ENCODE measurements at places on chromosomes 4 and X.
A peak's percentile ranks its signal among the peaks of the same experiment; 100 is the strongest.

GRCh38 chrX:16187024-16187760 is 19.9 kb downstream of the MAGEB17 start:
- no peak for DNase-seq

- DNase-seq: peak; percentile 68
Observed at GRCh38 chrX:153643431-153644351, 3.3 kb upstream of the DUSP9 start.

- DNase-seq: no peak
Observed at GRCh38 chr4:30068234-30068633, 651.9 kb upstream of the PCDH7 start.

DNA sequence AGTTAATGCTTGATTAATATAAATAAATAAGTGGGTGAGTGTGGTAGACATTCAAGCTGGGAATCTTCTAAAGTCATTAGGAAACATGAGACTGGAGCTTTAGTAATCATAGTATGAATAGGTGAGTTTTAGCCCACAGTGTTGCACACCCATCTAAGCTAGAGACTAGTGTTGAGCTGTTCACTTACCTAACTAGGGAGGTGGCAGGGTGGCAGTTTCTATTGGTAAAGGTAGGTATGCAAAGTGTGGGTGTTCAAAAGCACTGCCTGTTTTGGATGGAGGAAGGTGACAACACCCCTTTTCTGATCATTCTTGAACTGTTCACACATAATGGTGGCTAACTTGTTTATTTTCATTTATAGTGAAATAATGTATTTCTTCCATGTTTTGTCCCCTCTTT is 41.3 kb downstream of the PLS3 start:
- no peak for DNase-seq

DNA sequence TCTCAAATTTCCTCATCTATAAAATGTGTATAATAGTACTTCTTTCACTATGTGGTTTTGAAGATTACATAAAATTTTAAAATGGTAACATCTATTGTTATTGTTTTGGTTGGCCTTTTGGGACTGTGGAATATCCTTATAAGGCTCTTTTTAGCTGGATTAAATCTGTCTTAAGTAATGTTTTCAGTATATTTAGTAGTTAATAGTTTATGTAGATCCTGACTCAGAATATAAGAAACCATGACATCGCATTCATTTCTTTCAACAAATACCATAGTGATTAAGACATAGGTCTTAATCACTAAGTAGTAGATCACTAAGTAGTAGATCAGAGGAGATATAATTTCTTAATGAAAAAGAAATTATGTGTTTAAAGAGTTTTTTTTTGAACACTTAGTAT is 48.5 kb downstream of the MRPL1 start:
- no peak for DNase-seq

- DNase-seq: no peak
Observed at GRCh38 chrX:63920875-63921274, 135.9 kb upstream of the ARHGEF9 start.

GRCh38 chr4:52376132-52376704 is 282.9 kb downstream of the USP46 start:
- DNase-seq: no peak

- DNase-seq: no peak
Observed at GRCh38 chr4:171947400-171947799, 134.2 kb downstream of the GALNTL6 start.

- DNase-seq: no peak
Observed at GRCh38 chrX:51461053-51462044, 35.0 kb downstream of the NUDT11 start.

- DNase-seq: no peak
Observed at GRCh38 chrX:16511796-16512776, 137.9 kb upstream of the S100G start.

- no peak for DNase-seq
Observed at GRCh38 chr4:54695337-54695736, 37.6 kb downstream of the KIT start.

DNA sequence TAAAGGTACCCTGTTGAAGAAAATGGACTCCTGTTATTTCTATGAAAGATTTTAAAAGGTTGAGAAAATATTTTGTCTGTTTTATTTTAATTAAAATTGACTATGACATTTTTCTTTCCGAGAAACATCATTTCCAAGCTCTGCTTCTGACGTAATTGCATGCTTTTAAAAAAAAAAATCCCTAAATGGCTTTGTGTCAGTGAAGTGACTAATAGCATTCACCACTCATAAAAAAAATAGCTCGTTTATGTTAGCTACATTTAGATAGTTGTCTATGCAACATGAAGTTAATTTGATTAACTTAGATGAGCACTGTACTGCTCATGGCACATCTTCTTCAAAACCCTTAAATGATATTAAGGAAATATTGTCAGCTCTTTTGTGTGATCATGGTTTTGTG is 105.1 kb upstream of the KLHL13 start:
- DNase-seq: no peak

- DNase-seq: no peak
Observed at GRCh38 chr4:169150806-169151205, 120.0 kb downstream of the SH3RF1 start.

GRCh38 chrX:41655631-41656030 is 33.1 kb upstream of the GPR34 start:
- no peak for DNase-seq

DNA sequence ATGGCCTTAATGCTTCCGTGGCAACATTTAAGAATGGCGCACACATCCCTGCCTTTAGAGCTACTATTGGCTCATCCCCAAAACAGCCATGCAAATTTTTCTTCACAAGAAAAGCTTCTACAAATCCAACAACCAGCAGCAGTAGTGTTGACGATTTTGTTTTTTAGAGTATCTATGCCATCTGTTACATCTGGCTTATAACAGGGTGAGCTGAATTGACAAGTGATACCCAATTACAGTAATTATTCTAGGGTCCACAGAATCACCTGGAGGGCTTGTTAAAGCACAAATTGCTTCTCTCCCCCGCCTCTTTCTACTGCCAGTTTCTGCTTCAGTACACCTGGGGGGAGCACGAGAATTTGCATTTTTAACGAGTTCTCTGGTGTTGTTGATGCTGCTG is 34.1 kb downstream of the DCHS2 start:
- DNase-seq: no peak

- DNase-seq: no peak
Observed at GRCh38 chr4:25813448-25814106, 49.2 kb downstream of the SEL1L3 start.

DNA sequence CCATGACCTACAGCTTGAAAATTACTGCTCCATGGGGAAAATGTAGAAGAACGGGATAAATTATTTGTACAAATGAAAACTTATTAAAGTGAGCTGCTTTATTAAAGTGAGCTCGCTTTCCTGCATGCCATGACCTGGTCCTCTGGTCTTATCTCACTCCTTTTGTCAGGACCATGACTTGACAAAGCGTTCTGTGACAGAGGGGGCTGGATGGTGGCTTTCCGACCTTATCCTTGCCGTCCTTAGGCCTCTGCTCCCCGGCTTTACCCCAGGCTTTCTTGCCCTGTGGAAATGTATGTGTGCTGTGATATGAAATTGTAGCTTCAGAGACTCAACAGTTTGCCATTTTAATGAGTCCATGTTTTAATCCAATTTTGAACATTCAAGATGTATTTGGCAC is 44.0 kb upstream of the FBXW7 start:
- DNase-seq: no peak

DNA sequence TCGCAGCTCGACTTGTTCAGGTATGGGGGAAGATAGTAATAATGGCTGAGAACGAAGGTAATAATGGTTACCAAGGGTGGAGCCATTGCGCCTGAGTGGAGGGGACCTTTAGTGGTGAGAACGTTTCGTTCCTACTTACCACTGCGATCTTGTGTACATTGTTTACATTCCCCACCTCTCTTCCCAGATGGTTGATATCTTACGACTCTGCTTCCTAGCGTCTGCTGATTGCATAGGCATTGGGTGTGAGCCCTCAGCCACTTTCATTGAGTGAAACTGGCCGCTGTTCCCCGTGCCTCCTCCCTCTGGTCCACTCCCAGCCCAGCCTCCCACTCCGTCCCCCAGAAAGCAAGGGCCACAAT is 850 bp downstream of the IGBP1 start:
- no peak for DNase-seq

DNA sequence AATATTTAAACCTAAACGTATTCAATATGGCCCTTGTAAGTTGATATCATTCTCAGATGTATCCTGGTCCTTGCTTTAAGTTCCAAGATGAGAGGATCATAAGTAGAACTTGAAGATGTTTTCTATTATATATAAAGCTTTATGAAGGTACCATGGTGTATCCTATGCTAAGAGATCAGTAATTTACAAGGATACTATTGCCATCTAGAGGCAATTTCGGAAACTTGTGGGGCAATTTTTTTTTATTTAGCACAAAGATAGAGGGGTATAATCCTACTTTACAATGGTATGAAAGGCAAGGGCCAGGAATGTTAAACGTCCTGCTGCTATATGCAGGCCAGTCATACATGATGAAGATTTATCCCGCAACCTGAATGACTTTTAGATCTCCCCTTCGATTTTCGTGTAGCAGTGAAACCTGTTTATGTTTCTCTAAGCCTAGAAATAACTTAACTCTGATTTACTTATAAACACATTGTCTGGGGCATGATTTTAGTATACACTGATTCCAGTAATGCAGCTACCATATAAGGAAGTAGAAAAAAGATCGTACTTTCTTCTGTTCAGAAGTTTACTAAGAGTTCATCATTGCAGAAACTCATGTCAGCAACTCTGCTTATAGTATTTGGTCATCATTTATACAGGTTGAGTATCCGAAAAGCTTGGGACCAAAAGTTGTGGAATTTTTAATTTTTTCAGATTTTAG is 2.6 kb downstream of the SLC25A31 start:
- DNase-seq: no peak

- no peak for DNase-seq
Observed at GRCh38 chrX:23610495-23610894, 56.8 kb upstream of the PRDX4 start.

- DNase-seq: no peak
Observed at GRCh38 chr4:101678180-101678579, 112.3 kb upstream of the BANK1 start.

GRCh38 chr4:110532901-110533589 is 57.1 kb downstream of the ENPEP start:
- DNase-seq: no peak

DNA sequence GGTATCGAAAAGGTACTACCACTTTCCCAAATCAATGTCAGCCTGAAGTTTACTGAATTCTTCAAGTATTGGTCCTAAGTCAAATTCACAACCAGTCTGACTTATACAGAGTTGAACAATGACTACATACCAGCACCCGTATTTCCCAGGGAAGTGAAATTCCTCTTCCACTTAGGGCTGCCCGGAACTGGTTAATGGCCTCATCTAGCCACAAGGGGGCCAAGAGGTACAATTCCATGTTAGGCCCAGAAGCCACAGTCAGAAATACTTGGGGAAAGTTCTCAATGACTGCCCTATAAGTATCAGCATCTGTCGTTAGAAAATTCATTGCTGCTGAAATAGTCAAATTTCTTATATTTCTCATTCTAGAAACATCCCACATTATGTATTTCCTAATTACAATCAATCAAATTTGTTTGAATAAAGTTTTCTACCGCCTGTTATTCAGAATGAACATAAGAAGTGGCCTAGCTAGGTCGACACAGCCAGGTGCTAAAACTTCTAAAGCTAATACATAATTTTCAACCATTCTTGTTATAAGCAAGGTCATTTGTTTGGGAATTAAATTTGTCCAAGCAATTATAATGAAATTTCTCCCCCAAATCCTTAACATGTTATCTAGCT is 5.6 kb upstream of the PCDH7 start:
- no peak for DNase-seq

DNA sequence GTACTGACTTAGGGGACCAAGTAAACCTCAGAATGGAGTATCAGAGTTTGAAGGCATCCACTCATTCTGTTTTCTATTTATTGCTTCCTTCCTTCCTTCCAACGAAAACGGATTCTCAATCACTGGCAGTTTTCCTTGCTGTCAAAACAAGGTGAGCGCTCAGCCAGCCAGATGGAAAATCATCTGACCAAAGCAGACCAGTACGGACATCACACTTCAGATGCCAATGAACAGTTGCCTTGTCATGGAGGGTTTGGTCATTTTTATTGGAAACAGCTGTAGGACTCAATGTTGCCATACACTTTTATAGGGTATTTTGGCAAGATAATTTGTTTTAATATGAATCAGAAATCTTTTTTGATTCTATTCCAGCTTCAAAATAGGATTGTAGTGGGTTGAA is 16.6 kb downstream of the GEMIN8 start:
- no peak for DNase-seq

DNA sequence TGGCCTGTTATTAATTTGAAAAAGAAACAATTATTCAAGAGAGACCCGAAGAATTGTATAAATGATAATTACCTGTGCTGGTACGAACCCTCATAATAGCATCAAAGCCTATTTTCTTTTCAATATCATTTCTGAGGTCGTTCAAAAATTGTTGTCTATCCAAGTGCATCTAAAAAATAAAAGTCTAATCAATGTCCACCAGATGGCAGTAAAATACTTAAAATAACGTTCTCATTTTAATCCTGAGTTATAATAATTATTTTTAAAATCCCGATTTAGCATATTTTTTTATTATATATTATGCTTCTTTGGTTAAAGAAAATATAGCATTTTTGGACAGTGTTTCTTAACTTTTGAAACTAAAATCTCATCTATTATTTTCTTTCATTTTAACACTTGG is 55.7 kb downstream of the METTL14 start:
- DNase-seq: no peak

DNA sequence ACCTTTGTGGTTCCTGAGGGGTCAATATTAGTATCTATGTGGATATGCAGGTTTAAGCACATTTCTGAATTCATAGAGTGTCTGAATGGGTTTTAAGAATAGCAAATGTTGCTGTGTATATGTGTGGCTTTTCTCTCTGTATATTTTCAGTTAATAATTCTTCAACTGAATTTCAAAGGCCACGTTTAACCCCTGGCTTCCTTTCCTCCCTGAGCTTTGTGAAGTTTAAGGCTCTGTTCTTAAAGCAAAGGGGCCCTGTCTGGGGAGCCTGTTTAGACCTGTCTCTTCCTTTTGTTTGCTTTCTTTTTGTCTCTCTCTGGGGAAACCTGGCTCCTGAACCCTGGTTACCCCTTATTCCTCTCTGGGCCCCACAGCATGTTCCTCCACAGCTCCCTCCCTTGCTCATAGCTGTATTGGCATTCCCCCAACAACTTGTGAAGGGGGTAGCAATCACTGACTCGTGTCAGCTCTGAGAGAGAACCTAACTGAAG is 139.1 kb downstream of the COL4A6 start:
- DNase-seq: no peak

DNA sequence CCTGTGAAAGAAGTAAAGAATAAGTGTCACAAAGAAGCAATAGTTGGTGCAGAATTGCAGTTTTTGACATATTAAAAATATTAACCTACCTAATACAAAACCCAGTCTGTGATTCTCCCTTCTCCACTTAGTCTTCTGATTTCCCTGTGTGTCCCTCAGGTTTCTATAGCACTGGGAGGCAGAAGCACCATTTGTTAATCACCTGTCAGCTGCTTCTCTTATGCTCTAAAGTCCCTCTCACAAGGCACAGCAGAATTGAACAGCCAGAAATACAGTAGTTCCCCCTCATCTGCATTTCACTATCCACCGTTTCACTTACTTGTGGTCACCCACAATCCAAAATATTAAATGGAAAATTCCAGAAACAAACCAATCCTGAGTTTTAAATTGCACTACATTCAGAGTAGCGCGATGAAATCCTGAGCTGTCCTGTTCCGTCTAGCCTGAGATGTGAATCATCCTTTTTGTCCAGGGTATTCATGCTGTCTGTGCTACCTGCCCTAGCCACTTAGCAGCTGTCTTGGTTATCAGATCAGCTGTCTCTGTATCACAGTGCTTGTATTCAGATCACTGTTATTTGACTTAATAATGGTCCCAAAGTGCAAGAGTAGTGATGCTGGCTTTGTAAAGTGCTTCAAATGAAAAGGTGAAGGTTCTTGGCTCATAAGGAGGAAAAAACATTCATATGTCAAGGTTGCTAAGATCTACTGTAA is 984.1 kb upstream of the GRID2 start:
- no peak for DNase-seq

Data from type B pancreatic cell (in vitro differentiated cells).